SK-N-DZ (cell line): ENCODE measurements at places on chromosomes 16 and 17.

DNA sequence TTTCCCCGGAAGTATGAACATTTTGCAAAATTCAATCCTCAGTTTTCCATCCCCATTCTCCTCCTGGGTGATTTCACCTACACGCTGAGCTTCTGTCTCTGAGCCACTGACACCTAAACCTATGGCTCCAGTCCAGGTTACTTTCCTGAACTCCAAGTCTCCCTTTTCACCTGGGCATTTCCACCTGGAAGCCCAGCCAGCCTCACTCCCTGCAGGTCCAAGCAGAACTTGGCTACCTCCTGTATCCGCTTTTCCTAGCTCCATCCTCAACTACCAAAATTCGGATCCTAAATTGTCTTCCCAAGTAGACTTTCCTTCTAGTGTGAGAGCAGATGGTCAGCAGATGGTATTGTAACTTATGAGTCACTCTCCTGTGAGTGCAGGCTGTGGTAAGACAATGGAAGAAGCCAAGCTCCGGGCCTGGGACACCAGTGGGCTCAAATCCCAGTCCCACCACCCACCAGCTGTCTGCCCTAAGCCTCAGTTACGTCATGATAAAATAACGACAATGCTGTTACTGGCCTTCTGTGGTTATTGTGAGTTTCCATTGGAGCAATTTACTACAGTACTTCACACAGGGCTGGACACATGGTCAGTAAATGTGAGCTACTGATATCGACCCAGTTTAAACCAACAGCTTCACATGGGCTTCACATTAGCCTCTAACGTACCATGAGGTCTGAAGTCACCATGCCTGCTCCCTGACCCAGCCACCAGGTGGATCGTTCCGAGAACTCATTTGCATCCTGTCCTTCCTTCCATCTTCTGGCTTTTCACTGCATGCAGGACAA lies 33.3 kb downstream of the PECAM1 start:
- no peak for DNase-seq

- DNase-seq = peak; percentile 56
Observed at GRCh38 chr17:81867170-81867990, 3.8 kb downstream of the ARHGDIA start.

DNA sequence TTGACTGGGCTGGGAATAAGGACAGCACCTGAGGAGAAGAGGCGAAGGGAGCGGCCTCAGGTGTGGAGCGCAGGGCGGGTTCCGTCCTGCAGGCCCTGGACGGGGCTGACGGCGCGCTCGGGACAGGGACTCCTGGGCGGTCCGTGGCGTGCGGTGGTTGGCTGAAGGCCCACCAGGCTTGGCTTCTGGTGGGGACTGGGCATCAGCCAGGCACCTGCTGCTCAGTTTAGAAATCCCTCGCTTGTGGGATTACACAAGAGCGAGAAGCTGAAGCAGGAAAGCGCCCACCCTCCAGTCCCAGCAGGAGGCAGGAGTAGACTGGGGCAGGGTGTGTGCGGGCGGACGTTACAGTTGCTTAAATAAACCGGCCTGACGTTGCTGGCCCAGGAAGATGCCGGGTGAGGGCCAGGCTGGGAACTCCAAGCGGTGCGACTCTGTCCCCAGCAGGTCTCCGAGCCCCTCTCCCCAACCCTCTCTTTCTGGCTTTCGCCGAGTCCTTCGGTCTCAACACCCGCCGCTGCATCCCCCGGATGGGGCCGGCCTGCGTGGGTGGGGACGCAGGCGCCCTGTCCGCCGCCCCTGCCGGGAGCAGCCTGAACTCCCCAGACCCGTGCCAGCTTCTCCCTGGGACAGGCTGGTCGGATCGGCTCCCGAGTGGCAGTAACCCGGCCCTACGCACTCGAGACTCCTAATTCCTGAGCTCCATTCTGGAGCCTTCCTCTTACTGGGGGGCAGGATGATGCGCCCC lies 639 bp downstream of the MIF4GD start:
- DNase-seq = peak; percentile 82

- no peak for DNase-seq
Observed at GRCh38 chr16:842711-843560, 42.4 kb upstream of the GNG13 start.

DNA sequence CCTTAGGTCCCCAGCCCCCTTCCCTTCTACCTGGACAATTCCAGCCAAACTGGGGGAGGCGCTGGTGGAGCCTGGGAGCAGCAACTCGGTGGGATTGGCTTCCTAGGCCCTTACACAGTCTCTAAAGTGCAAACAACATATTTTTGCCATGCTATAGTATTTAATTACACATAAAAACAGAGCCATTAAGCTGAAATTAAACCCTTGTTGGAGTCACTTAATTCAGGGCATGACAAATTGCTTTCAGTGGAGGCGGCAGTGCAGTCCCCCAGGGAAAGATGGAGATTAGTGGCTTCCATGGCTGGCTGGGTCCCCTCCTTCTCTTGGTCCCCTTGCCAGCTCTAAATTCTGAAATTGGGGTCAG lies 17.3 kb downstream of the IGFBP4 start:
- DNase-seq = peak; percentile 75

- no peak for DNase-seq
Observed at GRCh38 chr16:85711982-85712587, 23.3 kb upstream of the GINS2 start.

GRCh38 chr16:11198828-11199227 lies 57.2 kb downstream of the SOCS1 start:
- no peak for DNase-seq
